ENCODE measurements at places on chromosomes 6 and 20.

- DNase-seq, result no peak
Measured at GRCh38 chr6:65814071-65814470, 107.0 kb upstream of the EYS start.

DNA sequence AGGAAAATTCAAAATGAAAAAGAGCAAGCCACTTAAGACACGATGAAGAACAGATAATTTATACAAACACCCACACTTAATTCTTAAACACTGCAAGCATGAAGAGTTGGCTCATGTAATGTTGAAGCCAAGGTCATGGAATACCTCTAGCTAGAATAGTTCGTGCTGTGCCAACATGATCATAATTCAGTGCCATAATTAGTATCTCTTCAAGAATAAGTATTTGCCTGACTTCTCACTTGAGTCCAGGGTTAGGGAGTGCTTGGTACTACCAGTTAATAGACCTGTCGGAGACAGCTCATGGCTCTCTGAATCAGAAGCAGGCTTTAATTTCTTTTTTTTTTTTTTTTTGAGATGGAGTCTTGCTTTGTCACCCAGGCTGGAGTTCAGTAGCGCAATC, 206.3 kb downstream of the UNC5CL start:
- no peak for DNase-seq

DNA sequence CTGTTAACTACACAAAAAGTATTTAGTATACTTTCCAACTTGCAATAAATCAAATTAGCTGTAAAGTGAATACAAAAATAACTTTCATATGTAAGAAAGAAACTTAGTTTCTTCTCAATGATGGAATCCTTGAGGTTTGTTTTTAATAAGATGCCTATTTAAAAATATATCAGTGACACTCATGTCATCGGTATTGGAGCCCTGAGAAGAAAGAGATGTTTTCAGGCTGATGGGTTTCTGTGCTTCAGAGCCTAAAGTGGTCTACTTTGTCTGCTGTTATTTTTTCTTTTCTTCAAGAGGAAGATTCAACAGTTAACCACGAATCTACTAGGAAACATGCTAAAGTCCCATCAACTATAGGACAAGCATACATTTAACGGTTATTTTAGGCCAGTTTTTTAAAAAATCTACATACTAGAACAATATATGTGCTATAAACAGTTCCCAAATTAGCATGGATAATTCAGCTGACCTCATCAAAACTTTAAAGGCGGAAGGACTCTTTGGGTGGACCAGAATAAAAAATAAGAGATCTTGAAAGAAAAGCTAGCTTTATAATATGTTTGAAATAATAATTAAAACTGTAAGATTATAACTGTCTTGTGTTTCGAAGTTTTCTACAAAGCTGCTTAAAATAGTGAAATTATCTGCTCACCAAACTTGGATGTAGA, 147.0 kb upstream of the SAMD5 start:
- no peak for DNase-seq

DNA sequence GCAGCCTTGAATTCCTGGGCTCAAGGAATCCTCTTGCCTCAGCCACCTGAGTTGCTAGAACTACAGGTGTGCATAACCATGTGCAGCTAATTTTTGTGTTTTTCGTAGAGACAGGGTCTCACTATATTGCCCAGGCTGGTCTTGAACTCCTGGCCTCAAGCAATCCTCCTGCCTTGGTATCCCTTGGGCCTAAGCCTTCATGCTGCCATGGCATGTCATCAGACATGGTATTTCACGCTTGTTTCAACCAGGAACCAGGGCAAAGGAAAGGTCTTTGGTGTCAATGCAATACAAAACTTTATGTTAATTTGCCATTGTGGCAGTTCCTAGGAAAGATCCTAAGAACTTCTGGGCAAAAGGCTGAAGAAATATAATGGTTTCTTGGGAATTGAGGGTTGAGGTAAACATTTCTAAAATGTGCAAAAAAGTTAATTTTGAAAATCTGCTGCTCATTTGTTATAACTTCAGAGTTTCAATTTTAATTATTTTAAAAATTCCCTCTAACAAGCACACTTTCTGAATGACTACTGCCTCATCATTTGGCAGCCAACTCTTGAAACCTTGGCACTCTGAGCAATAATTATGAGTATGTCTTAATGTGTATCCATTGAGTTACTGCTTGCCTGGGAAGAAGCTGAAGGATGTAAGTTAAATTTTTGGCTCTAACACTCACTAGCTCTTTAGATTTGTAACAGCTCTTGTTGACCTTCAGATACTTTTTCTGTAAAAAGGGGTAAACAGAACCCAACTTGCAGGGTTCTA, 154.1 kb downstream of the GJA10 start:
- no peak for DNase-seq

GRCh38 chr6:129029778-129030177, 146.8 kb downstream of the LAMA2 start:
- DNase-seq, result peak; percentile 1

- peak; percentile 76 for DNase-seq
Measured at GRCh38 chr20:25508083-25508770, 77.1 kb downstream of the NINL start.

DNA sequence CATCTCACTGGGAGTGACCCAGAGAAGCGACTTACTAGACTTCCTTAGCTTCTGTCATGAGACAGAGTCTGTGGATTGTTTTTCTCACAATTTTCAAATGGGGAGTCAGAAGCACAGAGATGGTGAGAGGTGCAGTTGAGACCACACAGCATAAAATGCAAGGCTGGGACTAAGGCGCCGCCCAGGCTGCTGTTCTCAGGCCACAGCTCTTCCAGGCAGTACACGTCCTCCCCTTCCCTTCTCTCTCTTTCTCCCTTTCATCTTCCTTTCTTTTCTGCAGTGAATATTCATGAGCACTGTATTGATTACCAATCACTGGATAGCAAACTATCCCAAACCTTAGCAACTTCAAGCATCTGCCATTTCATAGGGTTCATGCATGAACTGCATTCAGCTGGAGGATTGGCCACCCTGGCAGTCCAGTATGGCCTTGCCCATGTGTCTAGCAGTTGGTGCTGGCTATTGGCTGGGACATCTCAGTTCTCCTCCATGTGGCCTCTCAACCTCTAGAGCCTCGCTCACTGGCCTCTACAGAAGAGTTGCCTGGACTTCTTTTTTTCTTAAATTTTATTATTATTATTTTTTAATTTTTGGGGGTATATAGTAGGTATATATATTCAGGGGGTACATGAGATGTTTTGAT, 11.4 kb downstream of the BCAS4 start:
- DNase-seq, result no peak

DNA sequence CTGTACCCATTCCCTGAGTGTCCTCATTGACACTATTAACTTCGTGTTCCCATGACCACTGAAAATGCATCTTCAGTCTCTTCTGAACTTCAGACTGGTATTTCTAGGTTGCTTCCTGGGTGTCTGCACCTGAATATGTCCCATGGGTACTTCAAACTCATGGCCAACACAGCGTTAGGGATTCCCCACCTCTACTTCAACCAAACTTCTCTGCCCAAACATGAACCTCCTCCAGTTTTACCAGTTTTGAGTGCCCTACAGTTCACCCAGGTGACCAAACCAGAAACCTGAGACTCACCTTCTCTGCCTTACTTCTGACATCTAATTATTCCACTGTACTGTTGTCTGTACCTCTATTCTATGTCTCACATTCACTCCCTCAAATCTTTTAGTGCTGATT, 99.5 kb upstream of the SUPT3H start:
- DNase-seq, result no peak

DNA sequence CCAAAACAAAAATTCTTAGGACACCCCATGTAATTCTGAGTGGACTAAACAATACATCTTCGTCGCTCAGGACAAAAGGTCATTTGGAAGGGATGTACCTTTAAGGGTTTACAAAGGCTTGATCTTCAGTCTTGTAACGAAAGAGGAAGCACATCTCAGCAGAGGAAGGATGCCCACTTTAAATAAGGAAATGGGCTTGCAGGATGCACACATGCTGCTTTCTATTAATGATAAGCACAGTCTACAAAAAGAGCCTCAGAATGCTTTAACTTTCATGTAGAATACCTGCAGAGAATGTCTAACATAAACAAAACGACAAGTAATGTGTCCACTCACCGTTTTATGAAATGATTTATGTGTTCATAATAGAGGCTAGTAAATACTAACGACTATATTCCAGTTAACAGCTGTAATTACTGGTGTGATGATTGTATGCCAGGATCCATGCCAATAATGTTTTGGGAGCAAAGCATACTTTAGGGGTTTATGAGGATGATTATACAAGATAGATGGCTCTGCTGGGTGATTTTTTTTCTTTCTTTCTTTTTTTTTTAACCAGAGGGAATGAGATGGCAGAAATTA, 216.9 kb downstream of the GMDS start:
- peak; percentile 76 for DNase-seq

- no peak for DNase-seq
Measured at GRCh38 chr6:149194820-149195558, 122.5 kb upstream of the TAB2 start.

DNA sequence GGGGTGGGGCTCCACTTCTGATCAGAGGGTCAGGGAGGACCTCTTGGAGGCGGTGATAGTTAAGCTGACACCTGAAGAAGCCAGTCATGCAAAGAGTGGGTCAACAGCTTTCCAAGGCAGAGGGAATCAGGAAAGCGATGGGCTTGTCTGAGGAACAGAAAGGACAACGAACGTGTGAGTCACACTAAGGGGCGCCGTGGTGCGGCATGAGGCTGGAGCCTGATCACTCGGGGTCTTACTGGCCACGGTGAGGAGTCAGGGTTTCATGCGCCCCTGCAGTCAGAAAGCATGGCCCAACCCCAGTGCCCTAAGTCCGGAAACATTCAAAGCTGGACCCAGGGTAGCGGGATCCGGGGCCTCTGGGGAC, 50.6 kb upstream of the SLC32A1 start:
- DNase-seq, result peak; percentile 26

DNA sequence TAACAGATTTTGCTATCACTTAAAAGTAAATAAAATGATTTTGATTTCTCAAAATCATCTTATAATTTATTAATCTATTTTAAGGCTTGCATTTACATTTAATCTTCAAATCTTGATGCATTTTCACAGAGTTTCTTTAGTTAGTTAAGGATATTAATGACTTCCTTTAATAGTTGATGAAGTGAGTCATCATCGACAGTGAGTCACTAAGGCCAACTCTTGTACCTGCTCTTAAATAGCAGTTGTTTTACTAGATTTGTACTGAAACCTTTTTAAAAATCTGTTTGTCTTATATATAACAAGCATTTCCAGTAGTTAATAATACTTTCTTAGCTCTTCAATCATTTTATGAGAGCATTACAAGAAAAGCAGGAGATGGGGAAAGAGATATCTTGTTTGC, 191.7 kb downstream of the ESR1 start:
- peak; percentile 23 for DNase-seq
